ENCODE measurements at places on chromosomes 7 and 10.

GRCh38 chr10:84352251-84352842, 24.0 kb downstream of the CCSER2 start:
- peak; percentile 40 for DNase-seq

GRCh38 chr7:18458830-18459229, 36.7 kb upstream of the HDAC9 start:
- no peak for DNase-seq

GRCh38 chr7:130272381-130273080, 5.9 kb downstream of the CPA2 start:
- no peak for DNase-seq

GRCh38 chr10:53045315-53045714, 272.7 kb upstream of the MBL2 start:
- DNase-seq = no peak

GRCh38 chr7:125255810-125256209, 326.2 kb upstream of the POT1 start:
- DNase-seq = no peak

DNA sequence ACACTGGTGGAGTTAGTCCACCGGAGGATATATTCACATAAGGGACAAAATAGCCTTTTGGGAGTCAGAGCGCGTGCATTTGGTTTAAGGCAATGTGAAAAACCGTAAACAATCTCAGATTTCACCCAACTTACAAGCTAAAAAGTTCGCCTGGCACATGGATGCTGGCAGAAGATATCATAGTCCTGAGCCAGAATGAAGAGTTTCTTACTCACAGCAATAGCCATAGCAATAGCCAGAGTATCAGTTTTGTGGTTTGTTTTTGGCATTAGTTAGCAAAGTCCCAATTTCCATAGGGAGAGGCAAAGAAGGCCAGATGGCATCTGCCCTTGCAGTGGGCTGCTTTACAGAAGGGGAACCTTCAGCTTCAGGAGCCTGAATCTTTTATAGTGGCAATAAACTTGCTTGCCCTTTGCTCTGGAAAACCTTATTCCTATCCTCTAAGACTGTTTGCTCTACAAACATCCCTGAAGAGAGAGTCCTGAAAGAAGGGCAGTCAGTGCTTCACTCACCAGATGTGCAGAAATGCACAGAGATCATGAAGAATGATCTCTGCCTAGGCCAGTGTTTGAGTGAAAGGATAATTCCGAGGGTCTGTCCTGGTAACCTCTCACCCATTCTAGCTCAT, 28.7 kb upstream of the RSBN1L start:
- no peak for DNase-seq

GRCh38 chr10:69463886-69464285, 12.6 kb downstream of the TSPAN15 start:
- no peak for DNase-seq

DNA sequence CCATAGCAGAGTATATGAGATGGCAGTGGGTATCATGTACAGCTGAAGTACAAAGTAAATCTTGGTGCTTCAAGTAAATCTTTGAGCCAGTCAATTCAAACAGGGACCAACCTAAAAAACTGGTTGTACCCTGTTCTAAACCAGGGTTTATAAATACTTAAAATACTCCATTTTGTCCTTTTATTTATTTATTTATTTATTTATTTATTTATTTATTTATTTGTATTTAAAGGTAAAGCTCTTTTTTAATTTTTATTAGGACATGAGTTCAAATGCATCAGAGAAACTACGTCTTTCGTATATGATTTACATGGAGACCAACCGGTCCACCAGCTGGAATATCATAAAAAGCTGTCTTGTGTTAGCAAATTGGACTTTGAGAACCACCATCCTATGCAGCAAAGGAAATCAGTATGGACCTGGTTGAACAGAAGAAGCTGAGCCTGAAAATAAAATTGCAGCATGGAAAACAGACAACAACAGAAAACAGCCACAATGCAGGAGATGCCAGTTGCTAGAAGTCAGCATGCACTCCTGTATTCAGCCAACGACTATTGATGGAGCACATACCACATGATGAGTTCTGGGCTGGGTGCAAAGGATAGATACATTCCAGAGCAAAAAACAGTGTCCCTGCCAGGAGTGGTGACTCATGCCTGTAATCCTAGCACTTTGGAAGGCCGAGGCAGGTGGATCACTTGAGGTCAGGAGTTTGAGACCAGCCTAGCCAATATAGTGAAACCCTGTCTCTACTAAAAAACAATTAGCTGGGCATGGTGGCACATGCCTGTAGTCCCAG, 60.0 kb downstream of the PLXNA4 start:
- no peak for DNase-seq

GRCh38 chr10:35299016-35299415, 37.3 kb upstream of the CCNY start:
- DNase-seq = no peak

GRCh38 chr7:8105449-8106095, 137.0 kb downstream of the GLCCI1 start:
- DNase-seq = no peak

- no peak for DNase-seq
Measured at GRCh38 chr10:58326967-58327381, 7.8 kb upstream of the UBE2D1 start.

- no peak for DNase-seq
Measured at GRCh38 chr10:126538439-126539135, 131.9 kb downstream of the C10orf90 start.

GRCh38 chr7:95334447-95334846, 10.1 kb upstream of the PON1 start:
- DNase-seq = no peak

- DNase-seq = no peak
Measured at GRCh38 chr7:131605280-131605878, 49.0 kb upstream of the PODXL start.

DNA sequence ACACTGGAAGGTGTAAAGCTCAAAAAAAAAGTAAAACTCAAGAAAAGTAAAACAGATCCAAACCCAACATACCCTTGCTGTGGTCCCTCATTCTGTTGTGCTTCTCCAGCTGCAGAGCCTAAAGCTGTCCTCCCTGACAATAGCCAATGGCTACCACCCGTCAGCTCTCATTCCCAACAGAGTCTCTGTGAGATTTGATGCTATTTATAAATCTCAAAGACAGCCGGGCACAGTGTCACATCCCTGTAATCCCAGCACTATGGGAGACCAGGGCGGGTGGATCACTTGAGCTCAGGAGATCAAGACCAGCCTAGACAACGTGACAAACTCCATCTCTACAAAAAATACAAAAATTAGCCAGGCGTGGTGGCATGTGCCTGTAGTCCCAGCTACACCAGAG, 116.0 kb downstream of the KMT2E start:
- DNase-seq = no peak

- no peak for DNase-seq
Measured at GRCh38 chr7:11609096-11609670, 222.8 kb downstream of the THSD7A start.

- DNase-seq = no peak
Measured at GRCh38 chr10:90051474-90051873, 350.1 kb downstream of the KIF20B start.

GRCh38 chr10:64316833-64317232, 795.6 kb downstream of the REEP3 start:
- no peak for DNase-seq

DNA sequence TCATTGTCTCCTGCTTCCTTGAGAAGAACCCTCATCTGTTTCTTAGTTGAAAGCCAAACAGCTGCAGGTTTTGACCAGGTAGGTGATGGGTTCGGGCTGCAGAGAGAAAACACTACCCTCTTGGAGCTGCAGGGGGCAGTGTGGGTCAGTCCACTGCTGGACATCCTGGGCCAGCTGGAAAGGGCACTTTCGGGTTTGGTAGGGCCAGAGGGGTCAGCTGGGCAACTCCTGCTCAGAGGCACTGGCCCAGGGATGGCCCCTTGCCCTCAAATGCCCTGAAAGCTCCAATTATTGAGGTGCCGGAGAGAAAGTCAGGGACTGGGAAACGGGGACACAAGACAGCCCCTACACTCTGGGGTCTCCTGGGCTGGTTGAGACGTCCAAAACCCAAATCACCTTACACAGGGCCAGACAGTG, 90.7 kb downstream of the MKI67 start:
- peak; percentile 51 for DNase-seq

GRCh38 chr10:6737080-6737641, 157.1 kb upstream of the PRKCQ start:
- DNase-seq = no peak

DNA sequence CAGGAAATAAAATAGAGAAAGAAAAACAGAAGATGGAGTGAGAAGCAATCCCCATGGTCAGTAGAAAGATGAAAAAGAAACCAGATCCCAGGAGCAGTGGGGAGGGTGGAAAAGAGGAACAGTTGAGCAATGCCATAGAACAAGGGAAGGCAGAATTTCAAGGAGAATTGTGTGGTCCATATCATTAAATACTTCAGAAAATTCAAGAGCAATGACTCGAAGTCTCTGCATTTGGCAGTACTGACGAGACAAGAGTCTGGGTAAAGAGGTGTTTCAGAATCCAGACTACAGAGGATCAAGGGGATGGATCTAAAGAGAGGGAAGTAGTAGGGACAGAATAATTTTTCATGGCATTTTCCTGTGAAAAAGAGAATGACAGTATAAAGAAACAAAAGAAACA, 512.6 kb downstream of the PHTF2 start:
- no peak for DNase-seq

DNA sequence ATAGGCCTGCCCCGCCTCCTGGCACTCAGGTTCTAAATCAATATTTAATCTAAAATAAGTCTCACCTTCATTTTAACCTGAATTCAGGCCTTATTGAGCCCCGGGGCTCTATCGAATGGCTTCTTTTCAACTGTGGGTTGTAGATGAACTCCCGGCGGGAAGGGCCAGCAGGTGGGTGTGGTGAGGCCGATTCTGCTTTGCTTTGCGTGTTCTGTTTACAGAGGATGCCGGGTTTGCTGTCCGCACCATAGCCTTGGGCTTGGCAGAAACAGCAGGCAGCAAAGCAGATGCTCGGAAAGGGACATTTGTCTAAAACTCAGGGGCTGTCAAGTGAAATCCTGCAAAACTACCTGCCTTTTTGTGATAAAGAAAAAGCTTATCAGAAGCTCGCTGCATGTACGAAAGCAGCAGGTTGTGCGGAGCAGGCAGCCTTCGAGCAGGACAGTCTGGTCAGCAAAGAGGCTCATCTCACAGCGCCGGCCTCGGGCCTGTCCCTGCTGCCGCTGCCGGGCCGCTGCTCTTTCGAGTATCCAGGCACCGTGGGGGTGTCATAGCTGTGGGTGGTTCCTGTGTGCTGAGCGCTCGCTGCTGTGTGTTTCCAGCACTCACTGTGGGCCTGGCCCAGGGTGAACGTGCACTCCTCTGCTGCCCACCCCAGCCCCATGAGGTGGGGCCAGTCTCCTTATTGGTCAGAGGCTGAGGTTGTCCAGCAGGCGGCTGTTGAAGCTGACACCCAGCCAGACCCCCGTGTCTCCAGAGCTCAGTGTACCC, 434.8 kb upstream of the FOXK1 start:
- DNase-seq = no peak

- no peak for DNase-seq
Measured at GRCh38 chr7:139254728-139255127, 23.7 kb downstream of the UBN2 start.

DNA sequence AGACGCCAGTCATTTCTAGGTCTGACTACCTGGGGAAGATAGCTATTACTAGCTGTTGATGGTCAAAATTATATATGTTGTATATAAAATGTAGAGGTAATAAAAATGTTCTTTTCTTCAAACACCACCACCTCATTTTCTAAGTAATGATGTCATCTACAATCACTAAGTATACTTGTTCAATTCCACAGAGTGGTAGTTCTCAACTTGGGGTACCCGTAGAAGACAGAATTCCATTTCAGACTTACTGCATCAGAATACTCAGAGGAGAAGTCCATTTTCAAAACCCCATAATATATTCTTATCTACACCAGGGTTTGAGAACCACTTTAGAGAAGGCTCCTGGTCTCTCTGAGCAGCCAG, 191.9 kb downstream of the PTN start:
- DNase-seq = no peak

DNA sequence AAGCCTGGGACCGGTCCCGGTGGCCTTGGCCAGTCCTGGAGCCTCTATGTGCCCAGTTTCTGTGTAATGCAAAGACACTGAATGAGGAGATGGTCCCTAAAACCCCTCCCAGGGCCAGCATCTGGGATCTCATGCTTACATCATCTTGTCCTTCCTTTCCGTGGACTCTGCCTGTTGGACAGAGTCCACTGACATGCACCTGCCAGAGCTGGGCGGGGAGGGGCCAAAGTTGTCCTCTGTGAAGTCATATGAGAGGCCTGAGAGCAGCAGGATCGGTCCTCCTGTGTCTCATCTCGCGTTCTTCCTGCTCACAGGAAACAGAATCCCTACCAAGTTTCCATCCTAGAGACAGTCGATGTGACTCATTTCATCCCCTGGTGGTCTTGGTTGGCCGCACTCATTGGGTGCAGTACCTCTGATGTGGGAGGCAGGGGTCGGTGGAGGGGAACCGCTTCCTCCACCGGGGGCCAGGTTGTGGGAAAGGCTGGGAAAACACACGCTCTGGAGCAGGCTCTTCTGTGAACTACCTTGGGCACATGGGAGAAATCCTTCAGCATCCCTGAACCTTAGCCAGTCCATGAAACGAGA, 389.6 kb upstream of the PODXL start:
- DNase-seq = no peak

GRCh38 chr7:143373255-143373794, 7.8 kb upstream of the ZYX start:
- DNase-seq = no peak

DNA sequence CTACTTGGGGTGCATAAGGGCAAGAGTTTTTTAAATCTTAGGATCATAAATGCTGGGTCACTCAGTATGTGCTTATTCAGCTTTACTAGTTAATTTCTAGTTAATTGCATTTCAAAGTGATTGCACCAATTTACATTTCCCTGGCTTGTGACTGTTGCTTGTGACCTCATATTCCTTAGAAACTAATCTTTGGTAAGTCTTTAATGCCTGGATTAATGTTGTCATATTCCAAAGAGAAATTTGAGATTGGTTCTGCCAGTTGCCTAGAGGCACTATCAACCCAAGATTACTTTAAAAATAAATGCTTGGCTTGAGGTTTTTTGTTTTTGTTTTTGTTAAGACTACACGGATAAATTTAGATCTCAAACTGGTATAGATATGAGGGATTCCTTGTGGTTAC, 103.1 kb downstream of the ANK3 start:
- DNase-seq = no peak

GRCh38 chr10:9043466-9043865, 989.0 kb downstream of the GATA3 start:
- DNase-seq = no peak

- no peak for DNase-seq
Measured at GRCh38 chr7:142571581-142571980, 177.7 kb upstream of the PRSS1 start.

DNA sequence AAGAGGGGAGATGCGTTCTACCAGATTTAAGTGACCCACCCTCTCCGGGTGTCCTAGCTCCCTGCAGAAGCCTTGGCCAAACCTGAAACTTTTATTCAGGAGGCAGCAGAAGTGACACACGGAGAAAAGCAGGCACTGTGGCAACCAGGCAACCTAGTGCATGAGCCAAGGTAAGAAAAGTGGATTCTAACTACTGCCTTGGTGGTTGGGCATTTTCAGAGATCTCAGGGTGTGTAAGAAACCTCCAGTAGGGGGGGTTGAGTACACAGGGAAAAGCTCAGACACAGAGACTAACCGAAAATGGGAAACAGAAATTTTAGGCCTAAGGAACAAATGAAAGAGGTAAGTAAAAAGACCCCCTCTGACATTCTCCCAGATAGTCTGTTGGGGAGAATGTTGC, 645.7 kb downstream of the ANKRD7 start:
- no peak for DNase-seq

- no peak for DNase-seq
Measured at GRCh38 chr7:92715963-92716362, 120.4 kb downstream of the CDK6 start.
